ENCODE measurements at places on chromosomes 4 and X.

- no peak for DNase-seq
Measured at GRCh38 chr4:182825786-182826185, 91.4 kb downstream of the DCTD start.

- no peak for DNase-seq
Measured at GRCh38 chr4:3525532-3526430, 6.4 kb downstream of the LRPAP1 start.

- DNase-seq, result no peak
Measured at GRCh38 chr4:37725718-37726117, 39.5 kb upstream of the RELL1 start.

- DNase-seq, result no peak
Measured at GRCh38 chr4:67092351-67092750, 453.0 kb downstream of the CENPC start.

DNA sequence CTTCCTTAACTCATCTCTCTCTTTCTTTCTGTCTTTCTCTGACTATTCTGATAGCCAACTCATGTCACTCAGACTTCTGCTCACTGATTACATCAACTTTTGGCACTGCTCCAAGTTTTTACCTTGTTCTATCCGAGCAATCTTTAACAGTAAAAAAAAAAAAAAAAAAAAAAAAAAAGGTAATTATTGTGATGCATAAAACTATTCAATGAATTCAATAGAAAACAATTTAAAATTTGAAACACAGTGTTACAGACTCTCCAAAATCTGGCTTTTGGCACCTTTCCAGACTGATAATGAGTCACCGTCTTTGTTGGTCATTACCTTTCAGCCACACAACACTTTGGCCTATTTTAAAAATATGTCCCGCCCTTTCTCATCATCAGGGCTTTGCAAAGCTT lies 229.5 kb downstream of the GALNTL6 start:
- DNase-seq, result no peak

GRCh38 chrX:118978451-118978850 lies 4.0 kb downstream of the LONRF3 start:
- no peak for DNase-seq

GRCh38 chrX:53249408-53250042 lies 24.5 kb upstream of the KDM5C start:
- no peak for DNase-seq

DNA sequence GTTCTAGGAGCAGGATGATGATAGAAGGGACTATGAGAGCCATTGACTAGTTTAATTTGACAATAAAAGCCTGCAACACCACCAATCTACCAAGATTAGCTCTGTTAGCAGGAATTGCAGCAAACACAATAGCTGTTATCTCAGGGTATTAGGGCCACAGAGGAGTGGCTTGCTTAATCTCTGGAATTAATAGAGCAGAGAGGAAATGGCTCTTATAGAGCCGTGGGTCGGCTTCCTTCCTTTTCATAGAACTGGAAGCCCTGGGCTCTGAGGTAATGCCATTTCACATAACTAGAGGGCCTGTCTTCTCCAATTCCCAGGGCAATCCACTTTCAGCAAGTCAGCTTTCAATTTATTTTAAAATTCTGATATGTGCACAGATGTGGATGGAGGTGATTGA lies 83.0 kb downstream of the MAMLD1 start:
- DNase-seq, result no peak

DNA sequence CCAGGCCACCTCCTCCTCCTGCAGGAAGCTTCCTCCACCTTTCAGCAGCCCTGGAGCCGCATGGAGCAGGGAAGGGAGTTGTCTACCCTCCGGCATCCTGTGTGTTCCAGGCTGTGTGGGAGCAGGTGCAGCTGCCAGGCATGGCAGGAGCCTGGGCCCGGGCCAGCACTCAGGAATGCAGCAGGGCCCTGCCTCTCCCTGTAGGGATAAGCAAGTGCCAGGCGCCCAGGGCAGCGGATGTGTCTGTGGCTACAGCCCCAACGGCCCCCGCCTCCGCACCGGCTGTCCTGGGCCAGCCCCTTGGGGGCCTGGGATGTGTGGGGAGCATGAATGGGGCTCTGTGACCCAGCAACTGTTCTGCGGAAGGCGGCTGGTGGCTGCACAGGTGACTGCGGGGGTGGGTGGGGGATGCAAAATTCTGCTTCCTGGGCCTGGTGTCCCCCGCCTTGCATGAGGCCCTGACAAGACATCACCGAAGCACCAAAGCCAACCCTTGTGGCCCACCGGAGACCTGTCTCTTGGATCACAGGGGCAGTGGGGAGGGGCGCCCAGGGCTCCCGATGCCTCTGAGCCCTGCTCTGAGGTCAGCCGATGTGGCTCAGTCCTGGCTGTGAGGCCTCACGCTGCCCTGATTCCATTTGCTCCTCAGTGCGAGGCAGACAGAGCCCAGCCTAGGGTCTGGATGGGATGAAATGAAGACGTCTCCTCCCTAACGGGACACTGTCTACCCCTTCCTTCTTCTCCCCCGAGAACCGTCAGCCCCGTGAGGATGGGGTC lies 1.4 kb upstream of the DOK7 start:
- peak; percentile 56 for DNase-seq

GRCh38 chr4:24754571-24754970 lies 40.8 kb upstream of the SOD3 start:
- DNase-seq, result no peak

DNA sequence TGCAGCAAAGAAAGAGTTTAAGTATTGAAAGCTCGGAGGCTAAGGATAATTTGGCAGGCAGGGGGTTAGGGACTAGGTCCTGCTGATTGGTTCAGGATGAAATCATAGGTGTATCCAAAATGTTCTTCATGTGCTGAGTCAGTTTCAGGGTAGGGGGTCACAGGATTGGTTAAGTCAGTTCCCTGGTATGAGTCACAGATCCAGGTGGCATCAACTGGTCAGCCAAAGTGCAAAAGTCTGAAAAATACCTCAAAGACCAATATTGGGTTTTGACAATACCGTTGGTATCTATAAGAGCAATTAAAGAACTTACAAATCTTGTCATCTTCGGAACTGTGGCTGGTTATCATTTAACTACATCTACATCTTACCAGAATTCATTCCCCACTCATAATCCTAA lies 25.6 kb upstream of the PRDM8 start:
- DNase-seq, result no peak

DNA sequence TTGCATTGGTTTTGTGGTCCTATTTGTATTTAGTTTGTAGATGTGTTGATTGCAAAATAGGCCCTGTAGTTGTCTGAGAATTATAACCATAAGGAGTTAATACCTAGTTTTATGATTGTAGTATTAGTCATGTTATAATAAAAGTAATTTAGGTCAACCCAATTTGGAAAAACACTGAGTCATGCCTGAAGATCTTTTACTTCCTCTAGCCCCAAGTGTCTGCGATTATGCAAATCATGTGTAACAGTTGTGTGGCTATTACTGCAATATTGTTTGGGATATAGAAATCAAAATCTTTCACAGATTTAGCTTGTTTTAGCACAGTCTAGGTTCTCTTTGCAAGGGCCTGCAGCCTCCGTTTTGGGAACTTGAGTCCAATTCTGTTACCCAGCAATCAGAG lies 12.6 kb downstream of the SRD5A3 start:
- DNase-seq, result no peak

DNA sequence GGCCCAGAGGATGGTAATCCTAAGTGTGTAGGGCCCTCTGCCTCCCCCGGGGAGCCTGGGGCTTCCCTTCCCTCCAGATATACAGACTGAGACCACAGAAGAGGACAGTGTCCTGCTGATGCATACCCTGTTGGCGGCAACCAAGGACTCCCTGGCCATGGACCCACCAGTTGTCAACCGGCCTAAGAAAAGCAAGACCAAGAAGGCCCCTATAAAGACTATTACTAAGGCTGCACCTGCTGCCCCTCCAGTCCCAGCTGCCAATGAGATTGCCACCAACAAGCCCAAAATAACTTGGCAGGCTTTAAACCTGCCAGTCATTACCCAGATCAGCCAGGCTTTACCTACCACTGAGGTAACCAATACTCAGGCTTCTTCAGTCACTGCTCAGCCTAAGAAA lies 1.9 kb downstream of the TRO start:
- no peak for DNase-seq

DNA sequence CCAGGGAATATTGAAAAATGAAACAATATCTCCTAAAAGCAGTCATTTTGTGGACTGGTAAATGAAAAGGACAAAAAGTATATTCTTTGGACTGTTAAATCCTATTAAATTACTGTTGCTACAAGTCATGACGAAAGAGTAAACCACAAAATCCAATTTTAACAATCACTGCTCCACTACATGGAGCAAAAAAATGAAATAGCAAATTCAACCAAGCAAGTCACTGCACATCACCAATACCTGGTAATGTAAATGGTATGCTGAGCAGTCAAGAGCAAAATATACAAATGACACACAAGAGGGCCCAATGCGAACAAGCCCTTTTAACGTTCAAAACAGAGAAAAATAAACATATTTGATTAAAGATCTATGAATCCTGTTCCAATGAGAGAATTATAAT lies 126.2 kb downstream of the KLHL13 start:
- DNase-seq, result no peak

- DNase-seq, result no peak
Measured at GRCh38 chrX:42954880-42955279, 176.9 kb upstream of the PPP1R2C start.

- no peak for DNase-seq
Measured at GRCh38 chrX:12332786-12333347, 194.6 kb downstream of the FRMPD4 start.

GRCh38 chr4:87807402-87807801 lies 8.0 kb downstream of the IBSP start:
- DNase-seq, result no peak

- no peak for DNase-seq
Measured at GRCh38 chr4:5079581-5079980, 28.3 kb downstream of the STK32B start.

- DNase-seq, result no peak
Measured at GRCh38 chr4:189185810-189186432, 754.8 kb upstream of the FRG1 start.

GRCh38 chr4:151626228-151626627 lies 134.6 kb downstream of the GATB start:
- DNase-seq, result no peak

GRCh38 chrX:151830911-151831310 lies 81.8 kb upstream of the MAGEA4 start:
- DNase-seq, result no peak

DNA sequence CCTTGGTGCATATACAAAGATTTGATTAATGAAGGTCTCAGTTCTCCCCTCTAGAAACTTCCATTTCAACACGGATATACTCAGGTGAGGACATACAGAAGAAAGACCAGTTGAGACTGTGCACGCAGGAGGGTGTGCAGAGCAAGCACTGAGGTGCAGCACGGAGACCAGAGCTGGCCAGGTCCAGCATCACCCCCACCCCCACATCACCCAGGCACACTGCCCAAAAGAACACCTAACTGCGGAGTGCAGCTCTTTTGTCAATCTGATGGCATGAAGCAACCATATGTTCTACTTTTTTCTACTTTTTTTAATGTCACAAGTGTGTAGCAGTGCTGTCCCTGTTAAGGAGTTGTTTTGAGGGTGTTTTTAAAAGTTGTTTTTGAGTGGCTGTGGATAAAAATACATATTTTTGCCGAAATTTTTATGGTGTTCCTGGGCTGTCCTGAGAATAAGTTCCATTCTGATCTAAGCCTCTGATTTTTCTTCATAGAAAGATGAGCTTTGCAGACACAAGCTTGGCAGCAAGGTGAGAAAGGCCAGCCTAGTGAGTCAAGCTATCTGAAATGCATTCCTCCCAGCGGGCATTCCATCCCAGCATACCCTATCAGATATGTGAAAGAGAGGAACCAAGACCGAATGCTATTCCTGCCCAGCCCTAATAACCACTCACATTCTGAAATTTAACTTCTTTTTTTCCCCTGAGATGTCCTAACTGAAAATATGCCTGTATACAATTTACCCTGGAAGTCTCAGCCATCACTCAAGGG lies 173.7 kb downstream of the PTTG2 start:
- DNase-seq, result no peak

GRCh38 chr4:132396636-132397035 lies 752.5 kb upstream of the PCDH10 start:
- DNase-seq, result no peak

GRCh38 chr4:20137176-20137575 lies 114.5 kb upstream of the SLIT2 start:
- no peak for DNase-seq

DNA sequence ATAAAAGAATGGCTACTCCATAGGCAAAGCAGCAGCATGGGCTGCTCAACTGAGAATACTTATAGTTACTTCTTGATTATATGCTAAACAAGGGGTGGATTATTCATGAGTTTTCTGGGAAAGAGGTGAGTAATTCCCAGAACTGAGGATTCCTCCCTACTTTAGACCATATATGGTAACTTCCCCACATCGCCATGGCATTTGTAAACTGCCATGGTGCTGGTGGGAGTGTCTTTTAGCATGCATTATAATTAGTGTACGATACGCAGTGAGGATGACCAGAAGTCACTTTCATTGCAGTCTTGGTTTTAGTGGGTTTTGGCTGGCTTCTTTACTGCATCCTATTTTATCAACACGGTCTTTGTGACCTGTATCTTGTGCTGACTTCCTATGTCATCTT lies 141.5 kb downstream of the MAGEB17 start:
- no peak for DNase-seq

DNA sequence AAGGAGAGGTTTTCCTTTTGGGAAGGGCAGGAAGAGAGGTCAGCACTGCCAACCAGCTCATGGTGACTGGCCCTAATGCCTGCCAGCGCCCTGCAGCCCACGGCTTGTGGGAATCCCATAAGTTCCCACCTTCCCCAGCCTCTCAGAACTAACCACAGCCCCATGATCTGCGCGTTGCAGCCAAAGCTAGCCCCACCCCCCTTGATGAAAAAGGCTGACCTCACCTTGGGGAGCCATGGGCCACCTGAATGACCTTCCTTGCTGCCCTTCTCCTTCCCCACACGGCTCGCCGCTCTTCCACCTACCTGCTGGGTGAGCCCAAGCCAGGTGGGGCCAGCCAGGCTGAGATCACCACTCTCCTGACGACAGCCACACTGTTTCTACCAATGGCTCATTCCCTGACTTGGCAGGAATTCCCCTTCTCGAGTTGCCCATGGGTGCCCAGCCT lies 3.9 kb upstream of the ELF4 start:
- DNase-seq, result no peak

GRCh38 chrX:101693476-101693875 lies 33.8 kb upstream of the ARMCX2 start:
- DNase-seq, result no peak

GRCh38 chrX:154460326-154460725 lies 2.2 kb downstream of the PLXNA3 start:
- DNase-seq, result no peak

- DNase-seq, result no peak
Measured at GRCh38 chrX:131081772-131082740, 23.9 kb downstream of the ARHGAP36 start.

- DNase-seq, result no peak
Measured at GRCh38 chrX:141158084-141158483, 18.8 kb downstream of the LDOC1 start.

- DNase-seq, result no peak
Measured at GRCh38 chr4:79673898-79674297, 265.9 kb upstream of the GK2 start.

- DNase-seq, result no peak
Measured at GRCh38 chr4:5018096-5018495, 1.2 kb downstream of the CYTL1 start.

Data from left kidney (tissue), 8 donors.